ENCODE measurements at places on chromosomes 5 and 9. TPM values are rescaled to one million over a fixed set of nuclear protein-coding genes. Genes with fewer than 3 reads are reported as not detected.

- no peak for DNase-seq
These were observed 163.4 kb upstream of the FSTL4 start for GRCh38 chr5:133775584-133776304.

DNA sequence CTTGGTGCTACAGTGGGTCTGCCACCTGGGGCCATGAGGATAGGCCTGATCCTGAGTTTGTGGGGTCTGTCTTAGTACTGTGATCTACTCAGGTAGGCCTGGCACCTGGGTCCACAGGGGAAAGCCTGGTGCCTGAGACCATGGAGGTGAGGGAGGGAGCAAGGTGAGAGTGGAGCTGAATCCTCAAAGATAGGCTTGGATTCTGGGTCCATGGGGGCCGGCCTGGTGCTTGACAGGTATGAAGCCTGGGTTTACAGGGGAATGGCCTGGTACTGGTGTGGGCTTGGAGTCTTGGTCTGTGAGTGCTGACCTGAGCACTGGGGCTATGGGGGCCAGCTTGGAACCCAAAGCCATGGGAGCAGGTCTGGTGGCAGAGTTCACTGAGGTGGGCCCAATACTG is 439.2 kb upstream of the SMARCA2 start:
- no peak for DNase-seq

GRCh38 chr9:18058564-18059442 is 415.1 kb upstream of the ADAMTSL1 start:
- peak; percentile 22 for DNase-seq

DNA sequence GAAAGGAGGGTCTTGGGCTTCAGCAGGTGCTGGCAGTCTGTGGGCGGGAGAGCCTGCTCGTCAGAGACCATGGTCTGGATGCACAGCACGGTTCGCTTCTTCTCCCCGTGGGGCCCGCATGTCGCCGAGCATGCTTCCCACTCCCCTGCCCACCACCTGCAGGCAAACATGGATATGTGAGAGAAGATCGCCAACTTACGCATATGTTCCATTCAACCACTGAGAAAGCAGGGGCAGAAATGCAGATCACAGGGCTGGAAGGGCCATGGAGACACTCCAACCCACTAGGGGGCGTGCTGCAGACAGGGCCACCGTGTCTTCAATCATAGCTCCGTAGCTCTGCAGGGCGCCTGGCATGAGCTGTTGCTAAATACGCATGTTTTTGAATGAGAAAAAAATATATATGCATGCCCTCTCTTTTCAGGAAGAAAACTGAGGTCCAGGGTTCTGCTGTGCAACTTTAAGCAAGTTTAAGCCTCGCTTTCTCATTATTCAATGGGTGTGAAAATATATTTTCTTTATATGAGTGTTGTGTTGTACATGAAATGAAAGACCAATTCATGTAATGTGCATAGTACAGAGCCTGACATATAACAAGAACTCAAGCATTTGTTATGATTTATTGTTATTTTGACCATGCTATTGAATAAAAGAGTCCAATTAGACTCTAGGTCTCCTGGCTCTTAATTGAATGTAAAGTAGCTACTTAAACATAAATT is 148.0 kb downstream of the TARS1 start:
- peak; percentile 24 for DNase-seq

Gene NIPAL4
- 1.0 TPM for total RNA-seq
